ENCODE measurements at places on chromosomes 2 and 18.

DNA sequence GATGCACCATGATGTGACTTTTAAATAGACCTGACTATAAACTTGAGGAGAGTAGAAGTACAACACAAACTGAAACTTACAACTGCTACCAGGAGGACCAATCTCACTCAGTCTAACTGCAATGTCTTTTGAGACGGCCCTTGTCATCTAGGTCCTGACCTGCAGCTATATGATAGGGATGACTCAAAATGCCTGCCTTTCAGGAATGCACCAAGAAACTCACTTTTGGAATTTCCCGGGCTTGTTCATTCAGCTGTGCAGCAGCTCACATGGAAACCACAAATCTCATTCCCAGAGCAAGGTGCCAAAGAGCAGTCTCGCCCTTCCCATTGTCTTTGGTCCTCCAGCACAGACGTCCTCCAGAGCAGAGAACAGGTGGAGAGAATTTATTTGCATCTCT is 113.7 kb downstream of the SPOPL start:
- peak; percentile 92 for DNase-seq

DNA sequence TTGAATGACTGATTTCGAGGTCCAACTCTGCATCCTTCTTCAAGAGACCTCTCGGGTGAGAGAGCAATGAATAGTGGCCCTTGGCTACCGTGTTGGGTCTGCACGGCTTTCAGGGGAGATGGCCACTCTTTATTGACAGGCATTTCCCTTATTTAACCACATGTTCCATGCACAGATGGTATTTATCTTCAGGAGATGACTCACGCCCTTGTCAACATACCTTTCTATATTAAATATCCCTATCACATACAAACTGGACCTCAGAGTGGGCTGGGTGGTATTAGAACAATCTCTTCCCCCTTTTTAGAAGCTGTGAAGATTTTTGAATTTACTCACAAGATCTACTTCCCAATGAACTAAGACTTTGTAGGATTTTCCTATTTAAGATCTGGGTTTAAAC is 109.6 kb upstream of the CDC42EP3 start:
- peak; percentile 67 for DNase-seq

- DNase-seq = no peak
Measured at GRCh38 chr2:128300151-128301020, 18.3 kb downstream of the HS6ST1 start.

DNA sequence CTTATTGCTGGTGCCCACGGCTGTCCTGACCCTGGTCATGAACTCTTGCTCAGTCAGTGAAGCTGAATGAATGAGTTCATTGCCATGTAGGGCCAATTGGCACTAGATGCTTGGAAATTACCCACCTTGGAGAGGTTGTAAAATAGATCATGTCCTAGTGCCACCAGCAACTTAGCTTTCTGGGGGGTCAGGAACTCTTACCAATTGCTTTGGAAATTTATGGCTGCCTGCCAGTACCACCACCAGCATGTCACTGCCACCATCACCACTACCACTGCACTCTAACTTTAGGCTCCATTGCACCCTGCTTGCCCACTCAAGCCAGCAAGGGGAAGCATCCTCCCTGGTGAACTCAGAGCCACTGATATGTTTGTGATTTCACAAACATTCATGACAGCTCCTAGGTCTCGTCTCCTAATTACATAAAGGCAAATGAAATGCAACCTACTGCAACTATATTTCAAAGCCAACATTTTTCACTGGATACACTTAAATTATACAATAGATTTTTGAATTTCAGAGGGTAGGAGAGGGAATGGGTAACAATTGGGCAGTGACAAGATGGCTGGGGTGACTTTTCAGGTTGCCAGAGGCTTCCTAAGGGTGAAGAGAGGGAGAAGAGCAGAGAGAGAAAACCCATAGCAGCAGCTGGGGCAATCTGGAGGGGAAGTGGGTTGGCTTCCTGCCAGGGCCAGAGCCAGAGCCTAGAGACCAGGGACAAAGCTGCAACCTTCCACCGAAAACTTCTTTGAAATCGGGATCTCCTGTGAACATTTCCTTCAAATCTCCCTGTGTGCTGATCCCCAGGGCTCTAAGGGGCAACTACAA is 3.5 kb upstream of the EMILIN1 start:
- DNase-seq = no peak

- peak; percentile 60 for DNase-seq
Measured at GRCh38 chr18:29962579-29962978, 1080.0 kb downstream of the DSC3 start.

GRCh38 chr18:62894681-62895390 is 179.5 kb downstream of the PHLPP1 start:
- peak; percentile 4 for DNase-seq

DNA sequence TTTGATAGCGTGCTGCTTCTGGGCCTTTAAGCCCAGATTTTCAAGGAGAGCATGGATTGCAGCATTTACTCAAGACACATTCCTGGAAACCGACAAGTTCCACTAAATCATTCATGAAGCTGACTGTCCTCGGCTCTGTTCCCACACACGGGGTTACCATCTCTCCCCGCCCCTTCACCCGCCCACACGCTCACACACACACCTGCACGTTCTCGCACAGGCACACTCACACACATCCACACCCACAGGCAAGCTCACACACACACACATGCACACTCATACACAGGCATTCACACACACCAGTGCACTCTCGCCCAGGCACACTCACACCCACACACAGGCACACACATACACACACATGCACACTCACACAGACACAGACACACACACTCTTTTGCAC is 150.0 kb upstream of the AGAP1 start:
- DNase-seq = no peak

GRCh38 chr2:126643431-126643830 is 12.5 kb upstream of the GYPC start:
- no peak for DNase-seq

DNA sequence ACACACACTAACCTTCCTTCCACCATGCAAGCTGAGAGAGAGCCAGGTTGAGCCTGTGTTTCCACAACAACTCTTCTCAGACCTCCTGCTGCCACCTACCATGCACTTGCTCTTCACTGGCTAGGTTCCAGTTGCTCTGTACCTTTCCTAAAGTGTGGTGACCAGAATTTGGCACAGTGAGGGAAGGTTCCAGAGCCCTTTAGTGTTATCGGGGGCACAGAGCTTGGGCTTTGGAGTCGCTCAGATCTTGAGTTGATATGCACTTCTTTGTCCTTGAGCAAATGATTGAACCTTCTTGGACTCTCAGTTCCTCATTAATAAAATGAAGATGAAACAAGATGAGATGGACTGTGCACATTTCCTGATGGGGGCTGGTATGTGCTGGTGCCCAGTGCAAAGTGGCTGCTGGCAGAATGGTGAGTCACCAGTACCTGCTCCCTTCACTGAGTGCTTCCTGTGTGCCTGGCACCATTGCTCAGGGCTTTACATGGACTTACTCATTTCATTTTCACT is 47.1 kb downstream of the NEDD4L start:
- peak; percentile 86 for DNase-seq

DNA sequence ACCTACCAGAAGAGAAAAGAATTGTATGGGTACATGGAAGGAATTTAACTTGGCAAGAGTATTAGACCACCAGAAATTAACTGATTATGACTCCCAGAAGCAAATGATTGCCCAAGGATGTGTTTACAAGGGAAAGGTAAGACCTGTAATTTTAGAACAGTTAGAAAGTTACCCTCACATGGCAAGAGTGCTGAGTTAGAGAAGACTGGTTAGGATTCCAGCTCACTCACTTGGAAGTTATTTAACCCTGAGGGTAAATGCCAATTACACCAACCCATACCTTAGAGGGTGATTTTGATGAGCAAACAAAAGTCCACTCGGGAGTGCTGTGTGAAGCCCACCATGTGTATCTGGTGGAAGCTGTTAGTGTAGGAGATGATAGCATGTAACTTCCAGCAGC is 170.2 kb downstream of the TPGS2 start:
- DNase-seq = peak; percentile 50

DNA sequence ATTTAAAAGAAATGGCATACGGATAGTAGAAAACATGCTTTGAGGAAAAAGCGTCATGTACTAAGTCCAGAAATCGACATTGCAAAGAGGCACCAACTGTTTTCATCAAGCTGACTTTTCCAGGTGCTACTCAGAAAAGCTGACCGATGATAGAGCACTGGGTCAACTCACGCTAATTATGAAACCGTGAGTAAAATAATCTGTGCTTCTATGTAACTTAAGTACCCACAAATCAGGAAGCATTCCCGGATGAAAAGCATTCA is 353 bp upstream of the NUP35 start:
- DNase-seq = no peak

GRCh38 chr2:72744049-72744448 is 81.8 kb downstream of the EXOC6B start:
- peak; percentile 77 for DNase-seq

- DNase-seq = no peak
Measured at GRCh38 chr2:6602471-6602870, 263.2 kb downstream of the CMPK2 start.

- DNase-seq = no peak
Measured at GRCh38 chr18:78728784-78729467, 250.7 kb upstream of the SALL3 start.

- DNase-seq = peak; percentile 44
Measured at GRCh38 chr18:33210575-33211189, 229.8 kb downstream of the CCDC178 start.

- no peak for DNase-seq
Measured at GRCh38 chr2:30379481-30379880, 67.6 kb upstream of the LCLAT1 start.

DNA sequence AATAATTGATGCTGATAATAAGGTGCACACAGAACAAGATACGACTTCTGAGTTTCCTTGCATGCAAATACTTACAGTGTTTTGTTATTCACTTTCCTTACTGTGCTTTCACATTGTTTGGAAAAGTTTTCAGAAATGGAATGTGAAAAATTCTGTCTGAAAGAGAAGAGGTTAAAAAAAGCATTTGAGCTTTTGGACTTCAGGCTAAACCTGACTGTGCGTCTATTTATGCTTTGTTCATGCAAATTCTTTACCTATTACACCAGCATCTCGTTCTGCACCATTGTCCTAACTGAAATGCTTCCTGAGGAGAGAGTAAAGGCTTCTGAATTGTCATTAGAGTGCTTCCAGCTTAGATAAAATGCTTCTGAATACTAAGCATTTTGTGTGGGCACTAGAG is 61.4 kb downstream of the LHCGR start:
- peak; percentile 44 for DNase-seq

DNA sequence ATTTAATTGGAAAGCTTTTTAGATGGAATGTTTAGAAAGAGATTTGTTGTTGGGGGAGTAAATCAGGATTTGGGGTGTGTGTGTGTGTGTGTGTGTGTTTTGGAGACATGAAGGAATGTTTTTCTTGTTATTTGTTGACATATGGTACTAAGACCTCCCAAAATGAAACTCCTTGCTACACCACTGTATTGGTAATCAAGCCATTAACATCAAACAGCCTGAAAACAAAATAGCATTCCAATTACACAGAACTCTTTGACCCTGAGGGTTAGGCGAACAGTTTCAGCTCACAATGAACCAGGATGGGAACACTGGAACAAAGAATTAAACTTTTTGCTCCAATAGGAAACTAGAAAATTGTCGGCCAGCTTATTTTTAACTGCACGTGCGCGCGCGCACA is 41.7 kb upstream of the DARS1 start:
- no peak for DNase-seq

DNA sequence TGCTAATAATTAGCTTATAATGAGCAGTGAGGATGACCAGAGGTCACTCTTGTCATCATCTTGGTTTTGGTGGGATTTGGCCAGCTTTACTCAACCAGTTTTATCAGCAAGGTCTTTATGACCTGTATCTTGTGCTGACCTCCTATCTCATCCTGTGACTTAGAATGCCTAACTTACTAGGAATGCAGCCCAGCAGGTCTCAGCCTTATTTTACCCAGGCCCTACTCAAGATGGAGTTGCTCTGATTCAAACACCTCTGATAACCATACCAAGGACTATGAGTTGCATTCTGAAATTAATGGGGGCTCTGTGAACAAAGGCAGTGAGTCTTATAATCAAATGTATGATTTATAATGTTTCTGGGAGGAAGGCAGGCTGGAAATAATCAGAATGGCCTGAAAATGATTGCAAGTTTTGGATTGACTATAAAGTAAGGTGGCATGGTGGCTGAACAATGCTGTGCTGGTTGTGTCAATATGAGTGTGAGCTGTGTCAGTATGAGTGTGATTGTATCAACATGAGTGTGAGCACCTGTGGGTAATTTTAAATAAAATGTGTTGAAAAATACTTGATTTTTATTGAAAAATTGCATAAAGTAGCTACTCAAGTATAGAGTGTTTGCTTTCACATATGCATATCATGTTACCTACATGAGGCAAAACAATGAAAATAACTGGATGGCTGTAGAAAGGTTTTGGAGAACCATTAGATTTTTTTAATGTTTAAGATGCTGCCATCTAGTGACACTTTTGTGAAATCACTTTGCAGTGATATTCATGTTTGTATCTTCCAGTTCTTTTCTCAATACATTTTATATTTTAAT is 103.0 kb downstream of the KYNU start:
- DNase-seq = peak; percentile 66

GRCh38 chr2:220489121-220489520 is 861.7 kb downstream of the SLC4A3 start:
- no peak for DNase-seq

- DNase-seq = peak; percentile 88
Measured at GRCh38 chr2:127527001-127527804, 914 bp upstream of the IWS1 start.

DNA sequence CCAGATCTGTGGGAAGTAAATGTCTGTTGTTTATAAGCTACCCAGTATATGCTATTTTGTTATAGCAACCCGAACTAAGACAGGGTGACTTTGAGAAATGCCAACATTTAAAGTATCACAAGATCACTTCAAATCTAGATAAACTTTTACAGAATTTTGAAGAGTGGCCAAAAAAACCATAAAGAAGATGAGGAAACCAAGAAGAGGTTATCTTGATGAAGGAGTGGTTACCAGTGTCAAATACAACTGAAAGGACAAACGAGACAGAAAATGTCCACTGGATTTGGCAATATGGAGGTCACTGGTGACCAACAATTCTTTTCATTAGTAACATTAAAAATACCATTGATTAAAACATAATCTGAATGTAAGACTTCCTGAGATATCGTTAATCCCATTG is 235.7 kb downstream of the DYM start:
- DNase-seq = no peak

DNA sequence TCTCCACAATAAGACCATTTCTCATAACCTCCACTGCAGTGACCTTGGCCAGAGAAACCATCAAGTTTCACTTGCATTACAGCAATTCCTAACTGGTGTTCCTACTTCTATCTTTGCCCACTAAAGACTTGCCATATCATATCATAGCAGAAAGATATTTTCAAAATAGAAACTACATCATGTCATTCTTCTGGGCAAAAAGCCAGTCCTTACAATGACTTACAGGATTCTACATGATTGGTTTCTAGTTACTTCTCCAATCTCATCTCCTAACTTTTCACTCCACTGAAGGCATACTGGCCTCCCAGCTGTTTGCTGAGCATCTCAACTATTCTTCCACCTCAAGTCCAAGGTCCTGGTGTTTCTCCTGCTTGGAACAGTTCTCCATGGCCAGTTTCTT is 151.4 kb downstream of the HNMT start:
- DNase-seq = peak; percentile 75

Measured in epithelial cell of esophagus (primary cell).